ENCODE measurements at places on chromosomes 2 and 18. TPM values are rescaled to one million over a fixed set of nuclear protein-coding genes. Genes with fewer than 3 reads are reported as not detected.

RIT2 gene
- polyA plus RNA-seq, result not detected

RAB6C gene
- 0.48 TPM for polyA plus RNA-seq

WIPF1 gene
- polyA plus RNA-seq, result 39.0 TPM

POU3F3 gene
- not detected for polyA plus RNA-seq

CAMKMT gene
- polyA plus RNA-seq, result 4.3 TPM

INPP5D gene
- 8.9 TPM for polyA plus RNA-seq

POTEJ gene
- polyA plus RNA-seq, result 0.06 TPM

SCN9A gene
- polyA plus RNA-seq, result 5.5 TPM

FOXD4L1 gene
- 4.4 TPM for polyA plus RNA-seq

ANO7 gene
- 1.1 TPM for polyA plus RNA-seq

GALNT13 gene
- polyA plus RNA-seq, result 0.32 TPM

CD8A gene
- polyA plus RNA-seq, result 0.10 TPM

GBX2 gene
- polyA plus RNA-seq, result 0.22 TPM

VAMP8 gene
- polyA plus RNA-seq, result 12.5 TPM

ARHGAP28 gene
- polyA plus RNA-seq, result 23.7 TPM

SOX11 gene
- polyA plus RNA-seq, result 39.0 TPM

GPR45 gene
- not detected for polyA plus RNA-seq

ZNF521 gene
- polyA plus RNA-seq, result 50.6 TPM

UGT1A4 gene
- not detected for polyA plus RNA-seq

CDH2 gene
- polyA plus RNA-seq, result 3.1 TPM

EFEMP1 gene
- polyA plus RNA-seq, result 19.1 TPM

KCNIP3 gene
- polyA plus RNA-seq, result 5.8 TPM

Measured in hindlimb muscle (tissue), 1 donor.